ENCODE measurements at places on chromosomes 2 and 18. TPM values are rescaled to one million over a fixed set of nuclear protein-coding genes. Genes with fewer than 3 reads are reported as not detected.
A peak's percentile ranks its signal among the peaks of the same experiment; 100 is the strongest.

- no peak for DNase-seq
Measured at GRCh38 chr2:159859583-159859982, 61.6 kb upstream of the CD302 start.

- DNase-seq, result no peak
Measured at GRCh38 chr2:178927173-178927572, 120.0 kb upstream of the TTN start.

DNA sequence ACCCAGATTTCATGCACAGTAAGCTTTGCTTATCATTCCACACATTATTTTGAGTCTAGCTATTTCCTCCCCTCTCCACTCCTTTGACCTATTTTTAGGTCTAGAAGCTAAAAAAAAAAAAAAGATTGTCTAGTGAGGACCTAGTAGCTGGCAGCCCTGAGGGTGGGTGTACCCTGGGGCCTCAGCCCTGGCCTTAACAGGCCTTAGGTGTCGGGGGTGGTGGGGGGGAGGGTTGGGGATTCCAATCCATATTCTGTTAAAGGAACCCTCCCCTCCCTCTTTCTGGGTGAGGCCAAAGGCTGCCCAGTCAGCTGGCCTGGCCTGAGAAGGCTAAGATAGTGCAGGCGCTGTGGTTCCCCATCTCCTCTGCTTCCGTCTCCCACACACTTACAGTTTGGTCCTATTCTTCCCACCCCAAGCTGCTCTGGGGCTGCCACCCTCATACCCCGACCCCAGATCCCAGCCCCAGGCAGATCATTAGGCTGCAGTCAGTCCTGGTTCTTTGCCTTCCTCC, 65.5 kb upstream of the HK2 start:
- no peak for DNase-seq

Gene CD28
- total RNA-seq, result 6.3 TPM

- no peak for DNase-seq
Measured at GRCh38 chr18:7363338-7363737, 132.4 kb downstream of the LRRC30 start.

Gene EFR3B
- 1.7 TPM for total RNA-seq

DNA sequence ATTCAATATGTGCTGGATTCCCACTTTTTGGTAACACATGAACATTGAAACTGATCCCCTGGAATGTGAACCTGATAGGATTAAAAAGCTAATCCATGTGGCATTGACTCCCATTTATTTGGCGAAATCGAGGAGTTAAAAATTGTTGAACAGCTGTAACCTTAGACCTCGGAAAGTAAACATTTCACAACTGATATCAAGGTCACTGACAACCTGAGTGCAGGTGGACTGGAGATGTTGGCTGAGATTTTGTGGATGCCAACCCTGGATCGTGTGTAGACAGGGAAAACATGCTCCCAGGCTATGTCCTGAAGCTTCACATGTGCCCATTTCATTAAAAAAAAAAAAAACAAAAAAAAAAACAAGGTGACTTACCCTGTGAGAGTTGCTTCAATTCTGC, 204.8 kb downstream of the SETBP1 start:
- no peak for DNase-seq

DNA sequence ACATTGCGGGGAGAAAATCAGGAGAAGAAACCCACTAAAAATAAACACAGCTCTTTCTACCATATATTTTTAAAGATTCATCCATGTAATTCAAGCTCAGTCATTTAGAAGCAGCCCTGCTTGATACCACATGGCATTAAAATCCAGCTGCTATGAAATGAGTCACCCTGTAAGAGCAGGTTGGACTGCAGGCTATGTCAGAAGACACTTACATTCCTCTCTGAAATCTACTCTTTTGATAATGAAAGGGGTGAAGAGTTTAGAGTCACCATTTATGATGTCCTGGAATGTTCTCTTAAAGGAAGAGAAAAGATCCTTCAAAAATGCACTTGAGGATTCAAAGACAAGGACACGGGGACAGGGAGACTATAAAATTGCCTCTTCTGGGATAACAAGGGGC, 100.6 kb upstream of the APCDD1 start:
- no peak for DNase-seq

- DNase-seq, result no peak
Measured at GRCh38 chr18:77763530-77764145, 514.0 kb downstream of the GALR1 start.

DNA sequence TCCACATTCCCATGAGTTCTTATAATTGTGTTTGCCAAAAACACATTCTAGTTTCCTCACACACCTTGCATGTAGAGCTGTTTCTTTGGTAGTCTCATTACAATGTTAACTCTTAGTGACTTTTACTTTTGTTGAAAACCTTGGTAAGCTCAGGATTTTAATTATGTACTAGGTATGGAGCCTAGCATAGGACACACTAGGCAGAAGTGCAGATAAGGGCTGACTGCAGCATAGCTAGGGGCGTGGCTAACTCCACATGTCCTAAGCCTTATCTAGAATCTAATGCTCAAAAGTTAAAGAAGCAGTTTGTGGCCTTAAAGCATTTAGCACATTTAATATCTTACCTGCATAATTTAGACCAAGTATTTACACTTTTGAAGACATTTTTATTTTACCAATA, 153.7 kb upstream of the FBXO11 start:
- DNase-seq, result no peak

Gene CYP27A1
- total RNA-seq, result 9.0 TPM

DNA sequence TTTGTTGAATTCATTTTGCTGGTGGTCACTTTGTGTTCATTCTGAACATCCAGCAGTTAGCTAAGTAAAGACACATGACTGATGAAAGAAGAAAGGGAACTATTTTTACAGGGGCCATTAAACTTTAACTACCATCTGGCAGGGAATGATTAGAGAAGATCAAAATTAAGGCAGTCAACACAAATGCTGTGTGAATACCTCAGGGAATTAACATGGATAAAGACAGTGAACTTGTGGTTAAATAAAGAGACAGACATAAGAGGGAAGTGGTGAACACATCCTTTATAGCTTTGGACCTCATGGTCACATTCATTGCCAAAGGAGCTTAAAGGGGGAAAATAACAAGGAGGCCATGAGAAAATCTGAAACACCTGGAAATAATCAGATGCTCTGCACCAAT, 52.6 kb upstream of the ATP5MC3 start:
- no peak for DNase-seq

GRCh38 chr18:8803063-8803795, 97.9 kb downstream of the MTCL1 start:
- DNase-seq, result no peak

GRCh38 chr2:182929972-182930371, 63.5 kb upstream of the FRZB start:
- no peak for DNase-seq

Gene RNU2-63P
- 11.5 TPM for total RNA-seq

DNA sequence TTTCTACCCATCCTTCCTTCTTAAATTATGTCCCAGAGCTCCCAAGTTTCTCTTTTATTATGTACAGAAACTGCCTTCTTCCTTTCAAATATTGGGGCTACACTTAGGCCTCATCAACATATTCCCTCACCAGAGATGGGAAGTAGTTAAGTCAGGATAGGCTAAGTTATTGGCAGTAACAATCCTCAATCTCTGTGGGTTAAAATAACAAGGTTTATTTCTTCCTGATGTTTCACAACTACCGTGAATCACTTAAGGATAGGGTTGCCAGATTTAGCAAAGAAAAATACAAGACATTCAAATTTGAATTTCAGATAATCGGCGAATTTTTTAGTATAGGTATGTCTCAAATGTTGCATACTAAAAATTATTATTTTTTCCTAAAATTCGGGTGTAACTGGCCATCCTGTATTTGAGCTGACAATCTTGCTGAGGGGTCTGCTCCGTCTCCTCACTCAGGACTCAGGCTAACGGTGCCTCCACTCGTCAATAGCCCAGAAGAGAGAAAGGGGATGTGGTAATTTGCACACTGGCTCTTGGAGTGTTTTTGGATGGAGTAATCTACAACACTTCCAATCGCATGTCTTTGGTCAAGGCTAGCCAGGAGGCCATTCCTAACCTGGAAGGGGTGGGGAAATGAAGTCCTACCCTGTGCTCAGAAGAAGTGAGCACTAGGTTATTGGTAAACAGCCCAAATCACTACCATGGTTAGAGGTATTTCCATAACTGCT, 91.7 kb downstream of the ACTR3 start:
- DNase-seq, result no peak

DNA sequence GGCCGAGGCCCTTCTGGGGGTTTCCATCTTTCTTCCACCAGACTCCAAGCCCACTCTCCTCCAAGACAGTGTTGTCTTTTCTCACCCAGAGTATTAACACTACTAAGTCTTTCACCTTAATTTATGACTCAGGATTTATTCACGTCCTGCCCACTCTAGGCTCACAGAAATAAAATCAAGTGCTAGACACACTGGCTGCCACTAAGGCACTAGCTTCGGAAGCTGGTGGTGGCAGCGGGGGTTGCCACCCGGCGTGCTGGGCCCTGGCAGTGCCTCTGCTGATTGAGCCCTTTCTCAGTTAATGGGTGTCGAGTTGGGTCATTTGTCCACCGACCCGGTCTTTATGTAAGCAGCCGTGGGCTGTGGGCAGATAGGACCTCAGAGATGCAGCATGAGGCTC, 93.6 kb upstream of the FZD5 start:
- DNase-seq, result no peak

Gene HYCC2
- total RNA-seq, result 21.2 TPM

DNA sequence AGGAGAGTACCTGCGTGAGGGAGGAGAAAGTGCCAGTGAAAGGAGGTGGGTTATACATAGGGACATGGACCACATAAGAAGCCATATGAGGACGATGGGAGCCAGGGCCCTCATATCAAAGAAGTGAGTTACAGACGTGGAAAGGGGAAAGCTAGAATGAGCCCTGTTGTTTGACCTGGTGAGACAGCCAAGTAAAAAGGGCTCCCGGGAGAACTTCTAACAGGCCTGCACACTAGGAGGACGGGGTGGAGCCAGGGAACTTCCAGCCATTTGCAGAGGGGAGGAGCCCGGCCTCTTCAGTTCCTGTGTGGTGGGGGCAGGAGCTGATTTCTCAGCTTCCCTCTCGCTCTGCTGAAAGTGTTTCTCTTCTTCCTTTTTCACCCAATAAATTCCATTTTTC, 84.1 kb upstream of the SLC66A3 start:
- DNase-seq, result peak; percentile 47

GRCh38 chr18:47912343-47912742, 18.1 kb downstream of the SMAD2 start:
- no peak for DNase-seq

- DNase-seq, result no peak
Measured at GRCh38 chr2:50746526-50746925, 285.4 kb downstream of the NRXN1 start.

GRCh38 chr2:222290401-222290735, 8.4 kb downstream of the PAX3 start:
- DNase-seq, result no peak

Gene PROC
- not detected for total RNA-seq

DNA sequence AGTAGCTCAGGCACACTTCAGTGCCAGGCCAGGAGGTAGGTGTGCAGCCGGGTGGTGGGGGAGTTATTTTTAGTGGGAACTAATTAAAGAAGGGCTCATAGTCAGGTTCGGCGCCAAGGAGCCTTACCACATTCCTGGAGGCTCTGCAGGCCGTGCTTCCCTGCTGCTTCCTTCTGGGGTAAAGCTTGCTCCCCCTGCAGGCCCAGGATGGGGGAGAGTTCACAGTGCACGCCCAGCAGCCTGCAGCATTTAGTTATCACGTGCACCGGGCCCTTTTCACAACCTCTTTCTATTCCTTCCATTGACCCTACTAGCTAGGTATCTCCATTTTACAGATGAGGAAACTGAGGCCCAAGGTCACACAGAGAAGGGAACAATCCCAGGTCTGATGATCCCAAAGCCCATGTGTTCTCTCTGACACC, 2.5 kb downstream of the KCNF1 start:
- no peak for DNase-seq

DNA sequence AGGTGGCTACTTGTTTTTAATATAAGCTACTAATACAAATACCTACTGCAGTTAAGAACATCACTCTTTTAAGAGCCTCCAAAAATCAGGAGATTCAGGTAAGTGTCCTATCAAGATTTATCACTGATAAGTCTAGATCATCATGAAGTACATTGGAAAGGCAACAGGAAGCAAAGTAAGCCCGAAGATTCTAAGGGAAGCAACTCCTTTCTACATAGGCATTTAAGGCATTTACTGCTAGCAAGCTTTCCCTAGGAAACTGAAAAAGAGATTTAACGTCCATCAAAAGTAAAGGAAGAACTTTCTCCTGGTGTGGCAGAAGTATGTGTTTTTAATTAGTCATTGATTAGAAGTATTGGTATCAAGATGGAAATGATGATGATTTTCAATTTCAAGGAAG, 3.7 kb downstream of the STK17B start:
- DNase-seq, result no peak

Measured in posterior vena cava (tissue), 2 donors.